NB4 (cell line): ENCODE measurements at places on chromosomes 2 and 18.

- no peak for DNase-seq
These were observed 240.0 kb upstream of the NT5C1B start for GRCh38 chr2:18829251-18829902.

DNA sequence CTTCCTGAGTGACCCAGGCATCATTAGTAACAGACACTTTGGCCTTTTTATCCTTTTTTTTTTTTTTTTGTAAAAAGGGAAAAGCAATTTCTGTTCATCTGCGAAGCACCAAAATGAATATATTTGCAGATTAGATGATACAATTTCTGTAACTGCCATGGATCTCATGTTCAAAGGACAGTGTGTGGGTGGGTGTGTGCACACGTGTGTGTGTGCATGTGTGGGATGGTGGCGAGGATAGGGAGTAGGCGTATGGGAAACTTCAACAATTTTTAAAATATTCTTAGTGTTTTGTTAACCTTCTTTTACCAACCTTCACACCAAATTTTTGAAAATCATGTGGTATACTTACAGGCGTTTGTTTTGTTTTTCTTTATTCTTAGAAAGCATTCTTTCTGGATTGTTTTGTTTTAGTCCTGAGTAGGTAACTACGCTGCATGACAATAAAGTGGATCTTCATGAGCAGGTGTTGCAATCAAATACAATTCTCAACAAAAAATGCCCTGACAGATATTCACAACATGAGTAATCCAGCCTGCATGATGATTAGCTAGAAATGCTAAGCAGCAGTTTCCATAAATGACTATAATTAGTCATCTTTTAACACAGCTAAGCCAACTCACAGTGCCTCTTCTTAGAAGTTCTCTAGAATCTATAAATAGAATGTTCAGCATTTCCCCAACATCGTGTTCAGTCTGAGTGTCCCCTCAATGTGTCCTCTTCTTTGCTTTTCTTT, 53.5 kb upstream of the RMDN2 start:
- peak; percentile 48 for DNase-seq

DNA sequence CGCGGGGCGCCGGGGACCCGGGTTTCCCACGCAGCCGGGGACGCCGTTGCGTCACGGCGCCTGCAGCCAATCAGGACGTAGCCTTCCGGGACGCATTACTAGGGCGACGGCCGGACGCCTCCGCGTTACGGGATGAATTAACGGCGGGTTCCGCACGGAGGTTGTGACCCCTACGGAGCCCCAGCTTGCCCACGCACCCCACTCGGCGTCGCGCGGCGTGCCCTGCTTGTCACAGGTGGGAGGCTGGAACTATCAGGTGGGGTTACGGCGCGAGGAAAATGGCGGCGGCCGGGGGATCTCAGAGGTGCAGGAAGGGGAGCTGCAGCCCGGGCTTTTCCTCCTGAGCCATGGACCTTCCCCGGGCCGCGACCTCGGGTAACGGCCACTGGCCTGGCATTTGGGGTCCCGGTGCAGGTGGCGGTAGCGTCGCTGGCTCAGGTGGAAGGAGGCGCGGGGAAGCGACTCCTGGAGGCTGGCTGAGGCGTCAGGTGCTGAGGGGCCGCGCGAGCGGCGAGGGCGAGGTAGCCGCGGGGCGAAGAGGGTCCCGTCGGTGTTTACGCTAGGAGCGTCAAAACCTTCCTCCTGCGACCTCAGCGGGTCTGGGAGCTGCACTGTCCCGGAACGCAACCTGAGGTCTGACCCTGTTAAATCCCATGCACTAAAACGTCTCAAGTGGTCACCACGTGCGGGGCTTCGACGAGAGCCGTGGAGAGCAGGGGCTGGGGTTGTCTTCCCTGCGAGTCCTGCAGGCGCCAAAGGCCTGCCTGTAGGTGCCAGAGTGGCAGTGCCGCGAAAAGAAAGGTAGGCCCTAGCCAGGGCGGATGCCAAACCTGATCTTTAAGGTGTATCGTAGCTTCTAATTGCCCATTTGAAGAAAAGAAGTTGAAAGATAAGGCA, at the start of gene LCLAT1:
Gene LCLAT1, plus strand, starts transcription at position 98 of the 897 bp plus-strand sequence. CDS start 78,345 bp downstream, outside the sequence.
- peak; percentile 89 for DNase-seq

- no peak for DNase-seq
These were observed 142.0 kb upstream of the SPOPL start for GRCh38 chr2:138359532-138359931.

DNA sequence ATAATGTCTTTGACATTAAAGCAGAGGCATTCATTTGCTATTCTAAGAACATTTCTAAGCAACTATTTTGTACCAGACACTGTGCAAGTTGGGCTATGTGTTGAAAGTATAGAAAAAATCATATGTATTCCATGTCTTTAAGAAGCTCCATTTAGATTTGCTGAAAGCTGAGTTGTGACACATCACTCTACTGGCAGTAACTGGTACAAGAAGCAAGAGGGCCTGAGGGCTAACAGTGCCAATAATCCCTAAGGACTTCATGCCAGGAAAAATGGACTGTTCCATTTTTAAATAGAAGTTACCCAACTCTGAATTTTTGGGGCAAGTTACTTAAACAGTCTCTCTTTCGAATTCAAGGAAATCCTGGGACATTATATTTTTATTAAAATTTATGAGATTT, 178.7 kb downstream of the SRBD1 start:
- no peak for DNase-seq

DNA sequence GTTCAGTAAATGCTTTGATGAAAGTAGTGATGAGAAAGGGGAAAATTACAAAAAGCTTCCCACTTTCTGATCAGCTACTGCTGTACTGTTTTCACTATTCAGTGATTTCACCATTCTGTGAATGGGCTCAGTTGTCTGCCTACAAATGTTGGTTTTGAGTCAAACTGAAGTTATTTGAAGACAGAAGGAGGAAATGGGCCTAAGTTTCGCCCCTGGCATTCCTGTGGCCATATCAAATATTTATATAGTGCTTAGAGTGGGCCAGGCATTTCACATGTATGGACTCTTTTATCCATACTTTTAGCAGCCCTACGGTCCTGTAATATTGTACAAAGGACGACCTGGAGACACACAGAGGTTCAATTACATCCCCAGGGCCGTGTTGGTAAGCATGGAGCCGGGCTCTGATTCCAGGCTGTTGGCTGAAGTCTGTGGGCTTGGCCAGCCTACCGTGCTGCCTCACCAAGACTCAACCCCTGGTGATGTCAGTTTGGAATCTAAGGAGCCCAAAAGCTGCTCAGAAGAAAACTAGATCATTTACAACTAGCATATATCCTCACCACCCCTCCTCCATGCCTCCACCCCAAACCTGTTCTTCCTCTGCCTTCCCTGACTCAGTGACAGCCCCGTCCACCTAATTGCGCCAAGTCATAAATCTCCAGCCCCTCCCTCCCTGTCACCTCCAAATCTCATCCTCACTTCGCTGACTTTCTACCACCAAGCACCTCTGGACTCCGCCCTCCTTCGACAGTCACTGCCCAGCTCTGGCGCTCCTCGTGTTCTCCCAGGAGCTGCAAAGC, 10.1 kb upstream of the GRHL1 start:
- DNase-seq = no peak

DNA sequence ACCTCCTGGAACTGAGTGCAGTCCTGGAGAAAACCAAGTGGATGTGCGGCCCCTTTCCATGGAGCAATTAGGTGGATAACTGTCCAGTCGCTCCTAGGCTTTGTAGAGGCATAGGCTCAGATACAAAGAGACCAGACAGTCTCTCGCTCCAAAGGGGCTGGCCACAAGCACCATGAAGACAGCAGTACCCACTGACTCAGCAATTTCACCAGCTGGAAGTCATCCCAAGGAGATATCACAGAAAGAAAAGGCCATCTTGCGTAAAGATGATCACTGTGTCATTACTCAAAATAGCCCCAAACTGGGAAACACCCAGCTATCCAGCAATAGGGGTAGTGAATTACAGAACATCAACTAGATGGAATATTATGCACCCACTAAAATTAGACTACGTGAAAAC, 161.2 kb downstream of the MSH2 start:
- no peak for DNase-seq

GRCh38 chr18:9140381-9140780, 3.8 kb downstream of the ANKRD12 start:
- no peak for DNase-seq

- no peak for DNase-seq
These were observed 19.4 kb downstream of the THAP4 start for GRCh38 chr2:241617431-241618154.

- no peak for DNase-seq
These were observed 47.6 kb upstream of the STON1 start for GRCh38 chr2:48482313-48482712.

DNA sequence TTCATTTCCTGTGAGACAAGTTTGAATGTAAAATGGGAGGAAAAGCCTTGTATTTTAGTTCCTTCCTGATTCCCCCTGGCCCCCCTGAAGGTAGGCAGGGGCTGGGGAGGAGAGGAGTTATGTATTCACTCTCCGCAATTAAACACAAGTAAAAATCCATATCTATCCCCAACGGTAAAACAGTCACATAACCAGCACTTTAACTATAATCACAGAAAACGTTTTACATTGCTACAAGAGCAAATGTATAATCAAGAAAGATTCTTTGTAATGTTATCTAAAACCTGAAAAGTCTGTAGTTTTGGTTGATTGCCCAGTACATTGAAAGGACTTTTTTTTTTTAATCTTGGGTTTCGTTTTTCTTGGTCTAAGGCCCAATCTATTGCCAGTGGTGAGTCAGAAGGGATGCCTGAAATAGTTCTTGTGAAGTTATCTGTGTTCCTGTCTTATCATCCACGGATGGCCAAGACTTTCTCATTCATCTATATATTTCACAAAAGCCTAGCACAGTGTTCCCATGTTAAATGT, 34.5 kb upstream of the CCNYL1 start:
- no peak for DNase-seq

DNA sequence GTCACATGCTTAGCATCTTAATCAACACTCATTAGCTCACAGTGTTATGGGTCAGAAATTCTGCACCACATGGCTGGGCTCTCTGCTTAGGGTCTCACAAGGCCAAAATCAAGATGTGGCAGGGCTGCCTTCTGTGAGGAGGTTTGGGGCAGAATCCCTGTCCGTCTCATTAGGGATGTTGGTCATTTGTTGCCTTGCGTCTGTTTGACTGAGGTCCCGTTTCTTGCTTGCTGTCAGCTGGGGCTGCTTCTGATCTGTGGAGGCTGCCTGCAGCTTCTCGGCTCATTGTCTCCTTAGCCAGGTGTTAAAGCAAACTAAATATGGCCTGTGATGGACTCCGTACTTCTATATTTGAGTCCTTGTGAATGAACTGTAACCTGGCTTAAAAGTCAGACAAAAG, 146.5 kb downstream of the NDUFA10 start:
- no peak for DNase-seq
